ENCODE measurements at places on chromosomes 2 and 18.
A peak's percentile ranks its signal among the peaks of the same experiment; 100 is the strongest.

DNA sequence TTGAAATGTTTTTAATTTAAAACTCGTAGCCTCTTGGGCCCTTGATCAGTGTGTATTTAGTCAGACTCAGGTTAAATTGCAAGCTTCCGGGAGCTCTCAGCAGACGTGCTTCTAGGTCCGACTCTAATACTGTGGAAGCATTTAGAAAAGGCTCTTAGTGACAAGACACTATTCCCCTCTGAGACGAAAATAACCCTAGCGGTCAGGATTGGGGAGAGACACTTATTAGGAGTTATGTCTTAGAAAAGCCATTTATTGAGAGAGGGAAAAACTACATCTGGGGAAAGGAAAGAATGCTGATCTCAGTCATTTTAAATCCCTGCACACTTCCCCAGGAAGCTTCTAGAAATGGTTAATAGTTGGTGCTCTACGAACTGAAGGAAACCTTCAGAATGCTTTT is 110.5 kb upstream of the NCK2 start:
- no peak overlapping the region for H3K27ac ChIP-seq
- no peak overlapping the region for H3K4me3 ChIP-seq
- H3K36me3 ChIP-seq, result no peaks in the 10 kb centered on the region
- no peaks in the 10 kb centered on the region for H3K4me1 ChIP-seq

DNA sequence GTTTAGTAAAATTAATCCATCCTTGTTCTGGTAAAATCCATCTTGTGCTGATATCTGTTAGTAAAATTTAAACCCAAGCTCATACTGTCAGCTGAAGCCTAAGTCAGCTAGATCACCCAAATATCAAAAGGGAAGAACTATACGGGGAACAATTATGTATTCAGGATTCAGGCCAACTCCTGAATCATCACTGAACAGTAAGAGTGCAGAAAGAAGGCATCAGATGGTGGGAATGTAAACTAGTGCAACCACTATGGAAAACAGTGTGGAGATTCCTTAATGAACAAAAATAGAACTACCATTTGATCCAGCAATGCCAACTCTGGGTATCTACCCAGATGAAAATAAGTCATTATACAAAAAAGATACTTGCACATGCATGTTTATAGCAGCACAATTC is 81.8 kb downstream of the RAPGEF4 start:
- H3K27me3 ChIP-seq, result peaks cover 7% of the 10 kb centered on the region
- DNase-seq, result no peak
- H3K4me3 ChIP-seq, result no peak overlapping the region
- H3K4me1 ChIP-seq, result no peaks in the 10 kb centered on the region
- no peaks in the 10 kb centered on the region for H3K36me3 ChIP-seq

DNA sequence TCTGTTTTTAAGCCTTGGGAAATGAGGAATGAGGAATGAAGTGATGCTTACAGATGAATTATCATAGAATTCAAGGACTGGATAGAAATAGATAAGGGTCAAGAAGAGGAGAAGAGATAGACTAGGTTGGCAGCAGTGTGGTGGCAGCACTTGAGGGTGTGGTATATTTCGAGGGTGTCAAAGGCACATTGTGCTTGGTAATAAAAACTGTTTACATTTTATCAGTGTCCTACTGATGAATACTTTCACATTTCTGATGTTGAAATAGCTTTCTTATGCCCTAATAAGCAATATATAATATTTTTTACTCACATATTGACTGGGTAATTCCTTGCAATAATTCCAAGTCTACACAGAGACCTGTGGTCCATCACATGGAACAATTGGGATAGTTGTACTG is 3.4 kb downstream of the TFPI start:
- peak overlapping the region; percentile 88 for H3K27ac ChIP-seq
- no peaks in the 10 kb centered on the region for H3K27me3 ChIP-seq
- DNase-seq, result no peak
- peaks cover 3% of the 10 kb centered on the region for H3K36me3 ChIP-seq
- peak overlapping the region; percentile 63 for H3K4me3 ChIP-seq
- peaks cover 75% of the 10 kb centered on the region for H3K4me1 ChIP-seq

DNA sequence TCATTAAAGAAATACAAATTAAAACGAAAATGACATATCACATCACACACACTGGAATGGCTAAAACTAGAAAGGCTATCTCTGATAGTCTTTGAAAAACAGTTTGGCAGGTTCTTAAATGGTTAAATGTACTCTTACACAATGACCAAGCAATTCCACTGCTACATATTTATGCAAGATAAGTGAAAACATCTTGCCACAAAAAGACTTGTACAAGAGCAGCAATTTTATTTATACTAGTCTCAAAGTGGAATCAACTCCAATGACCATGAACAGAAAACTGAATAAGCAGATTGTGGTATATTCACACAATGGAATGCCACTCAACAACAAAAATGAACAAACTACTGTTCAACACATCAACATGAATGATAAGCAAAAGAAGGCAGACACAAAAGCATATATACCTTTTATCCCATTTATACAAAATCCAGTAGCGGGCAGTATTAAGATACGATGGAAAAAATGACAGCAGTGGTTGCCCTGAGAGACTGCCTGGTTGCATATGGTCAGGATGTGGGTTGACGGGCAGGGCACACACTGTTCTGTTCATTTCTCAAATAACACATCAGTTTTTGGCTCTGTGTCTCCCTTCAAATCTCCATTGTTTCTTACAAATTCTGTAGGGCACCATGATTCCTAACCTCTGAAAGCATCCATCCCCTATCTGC is 25.4 kb downstream of the SP100 start:
- no peaks in the 10 kb centered on the region for H3K36me3 ChIP-seq
- H3K27me3 ChIP-seq, result no peaks in the 10 kb centered on the region
- no peak overlapping the region for H3K4me3 ChIP-seq
- H3K4me1 ChIP-seq, result no peaks in the 10 kb centered on the region
- no peak for DNase-seq

DNA sequence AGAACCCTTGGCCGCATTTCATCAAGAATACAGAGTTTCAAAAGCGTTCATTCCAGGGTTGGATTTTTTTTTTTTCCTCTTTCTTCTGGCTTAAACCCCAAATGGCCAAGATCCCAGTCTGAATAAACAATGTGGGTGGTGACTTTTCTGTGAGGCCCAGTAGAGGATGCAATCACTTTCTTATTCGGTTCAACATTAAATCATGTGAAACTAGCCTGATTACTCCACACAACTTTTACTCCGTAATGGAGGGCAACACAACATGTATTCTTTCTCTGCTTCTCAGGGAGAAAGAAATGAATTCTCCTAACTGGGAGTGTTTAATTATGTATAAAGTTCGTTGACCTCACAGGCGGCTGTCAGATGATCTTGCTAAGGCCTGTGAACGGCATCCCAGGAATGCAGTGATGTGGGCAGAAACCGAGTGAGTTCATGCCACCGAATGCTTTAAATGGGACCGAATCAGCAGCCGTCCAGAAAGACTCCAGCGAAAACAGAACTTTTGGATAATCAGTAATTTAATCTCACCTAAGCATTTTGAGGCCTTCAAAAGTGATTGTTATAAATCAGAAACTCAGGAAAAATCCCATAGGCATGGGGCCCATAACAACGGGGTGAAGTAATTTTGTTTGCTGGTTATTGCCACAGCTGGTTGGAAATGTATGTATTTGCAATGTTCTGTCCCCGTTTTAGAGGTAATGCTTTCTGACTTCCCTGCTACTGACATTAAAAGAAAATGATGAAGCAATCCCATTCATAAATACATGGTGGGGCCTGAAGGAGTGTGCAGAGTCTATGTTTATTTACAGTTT is 81.5 kb downstream of the BCL2 start:
- H3K27ac ChIP-seq, result no peak overlapping the region
- peaks cover 17% of the 10 kb centered on the region for H3K4me1 ChIP-seq
- DNase-seq, result peak; percentile 67
- no peak overlapping the region for H3K4me3 ChIP-seq

Data from HepG2 (cell line).